Left ventricle myocardium inferior (tissue), 1 donor: ENCODE measurements at places on chromosomes 7 and 10. TPM values are rescaled to one million over a fixed set of nuclear protein-coding genes. Genes with fewer than 3 reads are reported as not detected.
A peak's percentile ranks its signal among the peaks of the same experiment; 100 is the strongest.

LRRC4 gene
- 4.4 TPM for total RNA-seq

- H3K36me3 ChIP-seq = no peaks in the 10 kb centered on the region
- no peak for DNase-seq
- H3K4me1 ChIP-seq = peaks cover 25% of the 10 kb centered on the region
- no peaks in the 10 kb centered on the region for H3K27me3 ChIP-seq
- peak overlapping the region; percentile 11 for H3K27ac ChIP-seq
These were observed 42.9 kb downstream of the CHRM2 start for GRCh38 chr7:136911344-136911743.

ACTL6B gene
- not detected for total RNA-seq

CEP55 gene
- total RNA-seq = 0.66 TPM

DNA sequence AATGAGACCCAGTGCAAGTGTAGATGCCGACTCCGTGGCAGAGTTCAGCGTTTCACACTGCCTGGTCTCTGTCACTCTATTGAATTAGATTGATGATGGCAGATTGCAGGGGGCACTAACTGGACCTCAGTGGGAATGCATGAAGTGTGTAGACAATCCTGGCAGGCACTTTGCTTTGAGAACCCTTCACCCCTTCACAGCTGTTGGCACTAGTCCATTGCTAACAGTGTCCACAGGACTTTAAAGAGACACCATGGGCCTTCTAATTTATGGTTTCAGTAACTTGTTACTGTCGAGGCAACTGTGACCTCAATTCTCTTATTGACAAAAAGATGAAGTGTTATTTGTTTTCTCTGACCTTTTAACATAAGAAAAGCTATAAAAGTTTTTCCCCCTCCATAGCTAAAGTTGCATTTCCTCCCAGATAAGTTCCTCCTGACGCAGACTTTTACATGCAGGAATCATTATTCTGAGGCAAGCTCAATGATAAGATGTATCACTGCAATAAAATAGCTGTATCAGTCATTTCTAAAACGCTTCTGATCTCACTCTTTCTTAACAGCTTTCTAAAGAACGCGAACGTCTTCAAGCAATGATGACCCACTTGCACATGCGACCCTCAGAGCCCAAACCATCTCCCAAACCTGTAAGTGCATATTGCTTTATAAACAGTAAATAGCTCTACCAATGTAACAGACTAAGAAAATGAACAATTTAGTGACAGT, 238.9 kb downstream of the FOXP2 start:
- no peaks in the 10 kb centered on the region for H3K27me3 ChIP-seq
- DNase-seq = no peak

GIMAP1 gene
- total RNA-seq = 5.9 TPM

DNA sequence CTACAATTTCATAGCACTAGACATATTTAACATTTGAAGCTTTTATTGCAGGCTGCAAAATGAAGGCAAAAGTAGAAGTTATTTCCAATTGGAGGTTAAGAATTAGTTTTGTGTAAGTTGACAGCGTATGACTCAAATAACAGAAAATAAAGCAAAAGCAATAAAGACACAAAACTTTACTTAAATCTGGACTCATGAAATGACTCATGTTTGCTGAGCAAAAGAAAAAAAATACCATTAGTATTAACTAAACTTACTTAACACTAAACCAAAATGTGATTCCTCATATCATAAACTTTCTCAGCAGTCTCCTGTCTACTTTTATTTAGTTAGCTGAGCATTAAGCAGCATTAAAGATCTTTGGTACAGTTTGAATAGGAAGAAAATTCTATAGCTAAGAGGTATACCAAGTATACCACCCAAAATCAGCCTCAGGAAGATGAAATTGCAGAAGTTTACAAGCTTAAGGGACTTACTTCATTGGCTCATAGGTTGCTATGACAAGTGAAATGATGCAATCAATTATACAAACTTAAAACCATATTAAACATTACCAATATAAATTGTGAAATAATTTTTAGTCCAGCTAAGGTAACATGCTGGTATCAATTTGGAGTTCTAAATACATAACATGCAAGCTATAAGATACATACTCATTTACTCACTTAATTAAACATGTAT, 1131.4 kb downstream of the XPNPEP1 start:
- H3K4me1 ChIP-seq = no peaks in the 10 kb centered on the region
- H3K27me3 ChIP-seq = no peaks in the 10 kb centered on the region
- H3K27ac ChIP-seq = no peak overlapping the region
- DNase-seq = no peak
- H3K36me3 ChIP-seq = no peaks in the 10 kb centered on the region

DNA sequence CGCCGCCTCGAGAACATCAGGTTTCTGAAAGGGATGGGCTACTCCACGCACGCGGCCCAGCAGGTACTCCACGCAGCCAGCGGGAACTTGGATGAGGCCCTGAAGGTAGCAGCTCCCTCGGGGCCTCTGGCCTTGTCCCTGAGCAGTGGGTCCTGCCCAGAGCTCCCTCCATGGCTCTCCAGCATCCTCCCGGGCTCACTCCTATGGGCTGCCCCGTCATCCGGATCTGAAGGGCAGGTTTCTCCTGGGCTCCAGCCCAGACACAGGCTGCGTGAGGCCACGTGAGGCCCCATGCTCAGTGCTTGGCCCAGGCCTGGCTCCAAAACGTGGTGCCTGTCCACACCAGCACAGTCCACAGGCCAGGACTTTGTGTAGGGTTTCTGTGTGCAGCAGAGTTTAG, 32.5 kb downstream of the NUB1 start:
- DNase-seq = peak; percentile 38
- peaks cover 93% of the 10 kb centered on the region for H3K36me3 ChIP-seq
- no peak overlapping the region for H3K27ac ChIP-seq
- no peaks in the 10 kb centered on the region for H3K4me1 ChIP-seq
- H3K4me3 ChIP-seq = no peak overlapping the region
- no peaks in the 10 kb centered on the region for H3K27me3 ChIP-seq
